Right lobe of liver (tissue), 6 donors: ENCODE measurements at places on chromosomes 5 and 9. TPM values are rescaled to one million over a fixed set of nuclear protein-coding genes. Genes with fewer than 3 reads are reported as not detected.

GRCh38 chr5:167783145-167783817 lies 508.2 kb upstream of the WWC1 start:
- no peak for DNase-seq
- no peak overlapping the region for H3K4me3 ChIP-seq
- H3K4me1 ChIP-seq = no peaks in the 10 kb centered on the region
- H3K36me3 ChIP-seq = no peaks in the 10 kb centered on the region

GRCh38 chr5:127290019-127290945 lies at the start of gene MEGF10:
TSS of gene MEGF10 (plus strand) at chr5:127290796. CDS start at chr5:127331309, 40,513 bp downstream.
- no peak for DNase-seq
- H3K36me3 ChIP-seq = no peaks in the 10 kb centered on the region
- H3K4me3 ChIP-seq = peak within 1 kb of the TSS; percentile 12
- peaks cover 6% of the 10 kb centered on the region for H3K27me3 ChIP-seq

DNA sequence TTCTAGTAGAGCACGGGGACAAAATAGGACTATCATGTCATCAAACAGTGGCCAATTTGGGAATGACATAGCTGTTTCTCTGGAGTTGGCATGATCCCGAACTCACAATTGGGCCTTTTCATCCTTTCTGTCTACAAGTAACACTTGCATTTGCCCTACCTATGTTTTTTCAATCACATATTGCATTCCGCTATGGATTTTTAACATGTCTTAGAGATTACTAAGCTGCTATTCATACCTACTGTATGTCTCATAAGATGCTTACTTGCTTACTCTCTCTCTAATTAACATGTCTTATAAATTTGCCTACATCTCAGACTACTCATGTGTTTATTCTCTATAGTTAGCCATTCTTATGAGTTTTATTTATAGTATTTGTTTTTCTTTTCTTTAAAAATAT lies 341.2 kb upstream of the CTNND2 start:
- no peaks in the 10 kb centered on the region for H3K36me3 ChIP-seq
- no peaks in the 10 kb centered on the region for H3K27me3 ChIP-seq

- no peak overlapping the region for H3K4me3 ChIP-seq
- H3K27me3 ChIP-seq = no peaks in the 10 kb centered on the region
- H3K36me3 ChIP-seq = no peaks in the 10 kb centered on the region
- no peaks in the 10 kb centered on the region for H3K4me1 ChIP-seq
Measured at GRCh38 chr9:92508018-92508820, 25.9 kb upstream of the ASPN start.

- no peaks in the 10 kb centered on the region for H3K4me1 ChIP-seq
- H3K36me3 ChIP-seq = no peaks in the 10 kb centered on the region
- no peak overlapping the region for H3K4me3 ChIP-seq
Measured at GRCh38 chr9:36625006-36625615, 52.4 kb downstream of the MELK start.

DNA sequence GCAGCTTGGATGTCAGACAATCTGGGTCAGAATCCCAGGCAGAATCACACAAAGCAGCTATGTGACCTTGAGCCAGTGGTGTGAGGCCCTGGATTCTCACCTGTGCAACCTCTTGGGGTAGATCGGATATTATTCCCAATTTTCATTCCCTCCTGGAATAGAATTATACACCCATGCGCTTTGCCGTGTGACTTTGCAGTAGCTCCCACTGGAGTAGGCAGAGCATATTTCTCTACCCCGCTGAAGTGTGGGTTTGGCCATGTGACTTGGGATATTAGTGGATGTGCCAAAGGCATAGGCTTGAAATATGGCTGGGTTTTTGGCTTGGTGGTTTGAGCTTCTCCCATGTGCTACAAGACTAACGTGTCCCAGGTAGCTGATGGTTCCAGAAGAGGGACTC lies 35.5 kb upstream of the IER5L start:
- no peak for DNase-seq
- H3K36me3 ChIP-seq = no peaks in the 10 kb centered on the region
- no peaks in the 10 kb centered on the region for H3K4me1 ChIP-seq
- H3K27me3 ChIP-seq = no peaks in the 10 kb centered on the region
- no peak overlapping the region for H3K27ac ChIP-seq

Gene CYFIP2
- total RNA-seq = 77.0 TPM
